ENCODE measurements at places on chromosomes 12 and 14. TPM values are rescaled to one million over a fixed set of nuclear protein-coding genes. Genes with fewer than 3 reads are reported as not detected.

Gene OR6C2
- not detected for total RNA-seq

Gene PRIMA1
- total RNA-seq = not detected

Gene DHRS2
- 0.24 TPM for total RNA-seq

Gene POTEM
- not detected for total RNA-seq

Gene ENDOU
- not detected for total RNA-seq

Gene DIP2B
- total RNA-seq = 21.8 TPM

Gene TMEM132C
- not detected for total RNA-seq

Gene RFLNA
- total RNA-seq = not detected

Gene KRT3
- not detected for total RNA-seq

DNA sequence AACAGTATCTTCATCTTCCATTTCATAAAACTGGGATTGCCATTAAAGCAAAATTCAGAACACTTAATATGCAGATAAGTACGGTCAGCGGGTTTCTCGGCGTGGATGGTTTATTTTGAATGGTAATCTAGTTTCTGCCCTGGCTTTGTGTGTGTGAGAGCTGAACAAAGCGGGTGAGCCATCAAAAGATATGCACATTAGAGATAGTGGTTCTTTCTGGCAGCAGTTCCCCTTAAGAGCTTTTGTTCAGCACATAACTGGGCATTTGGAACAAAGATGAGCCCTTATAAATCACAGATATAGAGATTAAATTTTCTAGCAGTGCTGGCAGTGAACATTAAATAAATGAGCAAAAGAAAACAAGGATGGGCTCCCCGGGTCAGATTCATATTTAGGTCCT lies 207.5 kb downstream of the CALM1 start:
- H3K27me3 ChIP-seq = peaks cover 18% of the 10 kb centered on the region
- H3K4me3 ChIP-seq = no peak overlapping the region
- H3K27ac ChIP-seq = no peak overlapping the region
- no peak for DNase-seq

DNA sequence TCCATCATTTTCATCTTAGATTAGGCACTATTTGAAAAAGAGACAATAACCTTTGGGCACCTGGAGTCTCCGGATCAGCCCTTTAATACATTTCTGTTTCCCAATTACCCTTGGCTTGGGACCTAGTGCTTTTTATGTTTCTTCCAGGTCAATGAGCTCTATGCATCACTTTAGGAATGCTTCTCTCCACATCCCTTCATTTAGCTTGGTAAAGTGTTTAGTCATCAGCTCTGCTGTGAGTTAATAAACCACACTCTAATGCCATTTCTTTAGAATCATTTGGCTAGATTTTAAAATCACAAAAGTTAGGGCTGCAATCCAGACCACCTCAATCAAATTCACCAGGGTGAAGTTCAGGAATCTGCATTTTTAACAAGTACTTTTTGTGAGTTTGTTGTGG lies 41.7 kb downstream of the RASSF9 start:
- no peaks in the 10 kb centered on the region for H3K27me3 ChIP-seq
- H3K27ac ChIP-seq = no peak overlapping the region
- H3K4me3 ChIP-seq = no peak overlapping the region
- no peaks in the 10 kb centered on the region for H3K36me3 ChIP-seq

DNA sequence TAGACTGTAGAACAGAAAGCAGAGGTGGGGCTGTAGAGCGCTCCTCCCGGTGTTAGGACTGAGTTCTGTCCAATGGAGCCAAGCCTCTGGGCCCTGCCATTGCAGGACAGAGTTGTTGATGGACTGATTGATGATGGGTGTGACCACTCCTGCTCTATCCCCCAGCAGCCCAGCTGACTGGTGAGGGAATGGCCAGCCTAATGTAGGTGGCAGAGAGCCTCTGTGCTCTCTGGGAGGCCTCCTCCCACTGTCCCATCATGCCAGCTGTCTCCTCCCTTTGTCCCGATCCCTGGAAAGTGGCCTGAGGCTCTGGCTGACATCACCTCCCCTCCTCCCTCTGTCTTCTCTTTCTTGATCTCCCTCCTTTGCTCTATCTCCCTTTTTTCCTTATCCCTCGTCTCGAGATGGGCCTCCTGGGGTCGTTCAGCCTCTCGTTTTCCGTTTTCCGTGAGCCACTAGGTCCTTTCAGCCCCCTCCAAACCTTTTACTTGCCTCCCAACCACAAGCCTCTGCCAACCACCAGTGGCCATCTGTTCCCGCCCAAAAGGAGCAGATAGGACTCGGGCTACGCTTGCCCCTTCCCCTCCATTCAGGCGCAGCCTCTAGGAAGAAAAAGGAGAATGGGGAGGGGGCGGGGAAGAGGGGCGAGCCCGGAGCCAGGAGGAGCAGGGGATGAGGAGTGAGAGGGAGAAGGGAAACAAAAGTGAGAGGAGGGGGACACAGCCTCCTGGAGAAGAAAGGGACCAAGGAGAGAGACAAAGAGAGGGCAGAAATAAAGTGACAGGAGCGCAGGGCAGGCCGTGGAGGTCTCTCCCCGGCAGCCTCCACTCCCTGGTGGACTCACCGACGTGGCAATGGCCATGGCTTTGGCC lies 572 bp downstream of the EFS start:
- no peak overlapping the region for H3K4me3 ChIP-seq
- no peak for DNase-seq
- peaks cover 42% of the 10 kb centered on the region for H3K27me3 ChIP-seq
- H3K4me1 ChIP-seq = peaks cover 3% of the 10 kb centered on the region

DNA sequence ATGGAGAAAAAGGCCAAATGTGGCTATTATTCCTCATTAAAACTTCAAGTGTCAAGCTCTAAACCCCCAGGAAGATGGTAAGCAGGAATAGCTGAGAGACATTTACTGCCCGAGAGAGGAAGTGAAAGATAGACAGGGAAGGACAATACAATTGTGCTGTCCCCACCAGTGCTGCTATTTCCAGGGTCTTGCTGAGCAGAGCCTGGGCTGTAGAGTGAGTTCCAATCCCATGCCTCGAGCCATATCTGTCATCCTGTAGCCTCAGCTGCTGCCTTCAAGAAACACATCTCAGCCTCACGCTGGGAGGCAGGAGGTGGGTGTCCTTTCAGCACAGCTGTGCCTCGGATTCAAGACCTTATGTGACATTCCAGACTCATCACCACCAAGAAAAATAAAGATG lies 114.0 kb downstream of the RPAP3 start:
- peaks cover 4% of the 10 kb centered on the region for H3K4me1 ChIP-seq
- H3K36me3 ChIP-seq = no peaks in the 10 kb centered on the region
- no peak for DNase-seq

DNA sequence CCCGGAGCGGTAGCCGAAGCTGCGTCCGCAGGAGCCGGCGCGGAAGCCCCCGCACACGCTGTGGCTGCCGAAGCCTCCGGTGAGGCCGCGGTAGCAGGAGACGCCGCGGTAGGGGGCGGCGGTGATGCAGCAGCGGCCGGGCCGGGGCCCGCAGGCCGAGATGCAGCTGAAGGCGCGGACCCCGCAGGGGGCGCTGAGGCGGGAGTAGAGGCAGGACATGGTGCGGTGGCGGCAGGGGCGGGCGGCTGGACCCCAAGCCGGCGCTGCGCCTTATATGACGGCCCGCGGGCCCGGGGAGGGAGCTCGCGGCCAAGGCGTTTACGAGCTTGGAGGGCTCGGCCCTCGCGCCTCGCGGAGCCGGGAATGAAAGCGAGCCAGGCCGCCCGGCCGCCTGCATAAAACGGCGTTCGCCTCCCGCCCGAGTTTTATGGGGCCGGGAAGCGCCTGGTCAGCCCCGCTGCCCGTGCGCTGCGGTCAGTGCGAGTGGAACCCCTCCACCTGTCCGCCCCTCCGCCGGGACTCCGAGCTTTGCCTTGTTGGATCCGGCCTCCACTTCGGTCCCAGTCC lies 16.0 kb upstream of the KRT86 start:
- DNase-seq = no peak
- H3K27ac ChIP-seq = no peak overlapping the region
- peaks cover 40% of the 10 kb centered on the region for H3K27me3 ChIP-seq
- no peak overlapping the region for H3K4me3 ChIP-seq
- peaks cover 7% of the 10 kb centered on the region for H3K36me3 ChIP-seq

- DNase-seq = peak; percentile 40
- peaks cover 45% of the 10 kb centered on the region for H3K27me3 ChIP-seq
- H3K4me1 ChIP-seq = peaks cover 35% of the 10 kb centered on the region
- H3K4me3 ChIP-seq = no peak overlapping the region
- peak overlapping the region; percentile 10 for H3K27ac ChIP-seq
These were observed 103.0 kb downstream of the SAMD4A start for GRCh38 chr14:54669721-54670561.

DNA sequence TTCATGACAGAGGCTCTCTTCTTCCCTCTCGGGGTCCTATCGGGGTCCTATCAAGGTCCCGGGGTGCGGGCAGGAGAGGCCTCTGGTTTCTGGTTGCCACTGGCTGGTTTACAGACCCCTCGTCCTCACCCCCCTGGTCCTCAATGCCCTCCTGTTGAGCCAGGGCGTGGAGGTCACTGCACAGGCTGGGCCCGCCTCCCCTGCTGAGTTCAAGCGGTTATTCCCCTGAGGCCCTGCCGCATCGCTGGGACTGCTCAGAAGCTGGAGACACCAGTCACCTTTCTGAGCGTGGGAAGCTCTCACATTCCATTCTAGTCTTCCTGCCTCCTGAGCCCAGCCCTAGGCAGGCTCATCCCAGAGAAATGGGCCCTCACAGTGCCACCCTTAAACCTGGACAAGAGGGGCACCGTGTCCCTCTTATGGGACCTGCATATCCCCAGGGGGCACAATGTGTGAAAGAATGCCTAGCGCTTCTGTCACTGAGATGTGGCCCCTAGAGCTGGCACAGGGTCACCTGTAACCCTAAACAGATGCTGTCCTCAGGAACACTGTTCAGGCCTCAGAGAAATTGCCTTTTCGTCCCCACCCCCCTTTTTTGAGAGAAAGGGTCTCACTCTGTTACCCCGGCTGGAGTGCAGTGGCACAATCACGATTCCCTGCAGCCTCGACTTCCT lies 177.7 kb upstream of the RGS6 start:
- DNase-seq = no peak
- H3K27ac ChIP-seq = no peak overlapping the region
- H3K4me1 ChIP-seq = peaks cover 19% of the 10 kb centered on the region
- no peaks in the 10 kb centered on the region for H3K36me3 ChIP-seq

DNA sequence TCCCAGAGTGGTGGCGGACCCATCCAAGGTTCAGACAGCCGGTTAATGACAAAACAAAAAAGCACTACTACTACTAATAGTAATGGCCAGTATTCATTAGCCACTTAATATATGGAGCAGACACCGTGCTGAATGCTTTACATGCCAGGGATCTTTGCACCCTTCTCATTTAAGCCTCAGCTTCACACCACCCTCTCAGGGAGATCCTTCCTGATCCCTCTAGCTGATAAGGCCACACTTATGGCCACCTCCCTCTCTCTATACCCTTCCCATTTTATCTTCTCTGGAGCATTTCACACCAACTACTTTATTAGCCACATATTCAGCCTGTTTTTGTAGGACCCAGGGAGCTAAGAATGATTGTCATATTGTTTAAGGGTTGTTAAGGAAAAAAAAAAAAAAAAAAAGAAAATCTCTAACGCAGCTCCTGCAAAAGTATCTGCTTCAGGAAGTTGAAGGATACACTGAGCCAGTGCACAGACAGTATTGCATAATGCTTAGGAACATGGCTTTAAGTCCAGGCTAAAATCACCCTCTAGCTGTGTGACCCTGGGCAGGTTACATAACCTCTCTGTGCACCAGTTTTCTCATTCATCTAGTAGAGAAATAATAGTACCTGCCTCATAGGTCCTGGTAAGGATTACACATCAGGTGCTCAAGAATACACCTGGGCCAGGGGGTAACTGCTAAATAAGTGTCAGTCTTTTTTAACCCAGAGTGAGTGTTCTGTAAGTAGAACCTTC lies 29.4 kb downstream of the NUAK1 start:
- H3K4me3 ChIP-seq = no peak overlapping the region
- no peaks in the 10 kb centered on the region for H3K4me1 ChIP-seq
- H3K27me3 ChIP-seq = peaks cover 23% of the 10 kb centered on the region
- H3K36me3 ChIP-seq = no peaks in the 10 kb centered on the region

GRCh38 chr12:51126297-51126696 lies 42.9 kb upstream of the CSRNP2 start:
- no peaks in the 10 kb centered on the region for H3K27me3 ChIP-seq
- H3K4me3 ChIP-seq = no peak overlapping the region
- peaks cover 20% of the 10 kb centered on the region for H3K36me3 ChIP-seq
- no peaks in the 10 kb centered on the region for H3K4me1 ChIP-seq
- no peak for DNase-seq

GRCh38 chr12:79151956-79152355 lies 287.4 kb downstream of the SYT1 start:
- H3K27me3 ChIP-seq = no peaks in the 10 kb centered on the region
- no peak overlapping the region for H3K4me3 ChIP-seq
- H3K27ac ChIP-seq = no peak overlapping the region
- no peaks in the 10 kb centered on the region for H3K4me1 ChIP-seq
- no peak for DNase-seq
- H3K36me3 ChIP-seq = no peaks in the 10 kb centered on the region

DNA sequence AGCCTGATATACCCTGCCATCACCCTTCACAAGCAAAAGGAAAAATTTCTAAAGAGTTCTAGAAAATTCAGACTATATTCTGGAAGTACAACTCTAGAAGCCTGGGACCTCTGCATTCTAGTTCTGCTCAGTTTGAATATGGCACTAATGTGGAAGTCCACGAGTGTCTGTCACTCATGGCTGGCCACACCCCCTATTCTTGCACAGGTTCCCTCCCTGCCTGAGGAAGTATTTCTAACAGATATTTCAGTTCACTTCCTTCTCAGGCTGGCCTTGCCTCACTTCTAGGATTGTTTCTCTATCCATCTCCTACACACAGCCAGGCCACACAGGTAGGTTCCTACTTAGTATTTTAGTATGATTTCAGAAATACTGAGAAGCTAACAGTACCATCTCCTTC lies 67.4 kb downstream of the PHLDA1 start:
- H3K36me3 ChIP-seq = no peaks in the 10 kb centered on the region
- peak overlapping the region; percentile 44 for H3K27ac ChIP-seq
- peak; percentile 37 for DNase-seq
- H3K27me3 ChIP-seq = no peaks in the 10 kb centered on the region

DNA sequence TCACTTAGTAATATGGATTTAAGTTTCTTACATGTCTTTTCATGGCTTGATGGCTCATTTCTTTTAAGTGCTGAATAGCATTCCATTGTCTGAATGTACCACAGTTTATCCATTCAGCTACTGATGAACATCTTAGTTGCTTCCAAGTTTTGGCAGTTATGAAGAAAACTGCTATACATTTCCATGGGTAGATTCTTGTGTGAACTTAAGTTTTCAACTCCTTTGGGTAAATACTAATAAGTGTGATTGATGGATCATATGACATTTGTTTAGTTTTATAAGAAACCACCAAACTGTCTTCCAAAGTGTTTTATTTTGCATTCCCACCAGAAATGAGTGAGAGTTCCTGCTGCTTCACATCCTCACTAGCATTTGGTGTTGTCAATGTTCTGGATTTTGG lies 119.2 kb downstream of the NAV3 start:
- H3K4me1 ChIP-seq = no peaks in the 10 kb centered on the region
- no peak for DNase-seq
- no peaks in the 10 kb centered on the region for H3K27me3 ChIP-seq
- H3K36me3 ChIP-seq = no peaks in the 10 kb centered on the region
- H3K27ac ChIP-seq = no peak overlapping the region
- H3K4me3 ChIP-seq = no peak overlapping the region

GRCh38 chr12:124484526-124484953 lies 82.9 kb downstream of the NCOR2 start:
- peaks cover 18% of the 10 kb centered on the region for H3K36me3 ChIP-seq
- H3K4me3 ChIP-seq = no peak overlapping the region
- H3K27ac ChIP-seq = no peak overlapping the region
- H3K4me1 ChIP-seq = peaks cover 34% of the 10 kb centered on the region
- H3K27me3 ChIP-seq = no peaks in the 10 kb centered on the region
